Neural progenitor cell (in vitro differentiated cells): ENCODE measurements at places on chromosomes 6 and 20. TPM values are rescaled to one million over a fixed set of nuclear protein-coding genes. Genes with fewer than 3 reads are reported as not detected.

The BTNL2 gene
- not detected in 2 replicates for total RNA-seq

The TREM2 gene
- total RNA-seq = not detected in 2 replicates

DNA sequence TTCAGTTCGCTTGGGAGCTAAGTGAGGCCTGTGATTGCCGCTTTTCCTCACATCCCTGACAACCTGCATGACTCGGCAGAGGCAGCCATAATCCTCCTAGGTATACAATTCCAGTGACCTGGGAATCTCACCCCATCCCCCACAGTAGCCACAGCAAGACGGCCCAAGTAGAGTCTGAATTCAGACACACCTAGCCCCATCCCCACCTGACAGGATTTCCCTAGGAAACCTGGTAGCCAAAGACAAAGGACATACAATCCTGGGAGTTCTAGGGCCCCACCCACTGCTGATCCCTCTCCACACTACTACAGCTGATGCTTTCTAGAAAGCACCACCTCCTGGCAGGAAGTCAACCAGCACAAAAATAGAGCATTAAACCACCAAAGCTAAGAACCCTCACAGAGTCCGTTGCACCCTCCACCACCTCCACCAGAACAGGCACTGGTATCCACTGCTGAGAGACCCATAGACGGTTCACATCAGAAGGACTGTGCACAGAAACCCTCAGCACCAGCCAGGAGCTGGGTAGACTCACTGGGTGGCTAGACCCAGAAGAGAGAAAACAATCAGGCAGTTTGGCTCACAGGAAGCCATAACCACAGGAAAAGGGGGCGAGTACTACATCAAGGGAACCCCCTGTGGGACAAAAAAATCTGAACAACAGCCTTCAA, 17.9 kb upstream of the RUNX2 start:
- H3K27me3 ChIP-seq = no peaks in the 10 kb centered on the region
- H3K27ac ChIP-seq = no peak overlapping the region
- H3K4me1 ChIP-seq = no peaks in the 10 kb centered on the region
- no peak overlapping the region for H3K4me3 ChIP-seq
- no peaks in the 10 kb centered on the region for H3K36me3 ChIP-seq
- DNase-seq = no peak

- H3K36me3 ChIP-seq = no peaks in the 10 kb centered on the region
- no peaks in the 10 kb centered on the region for H3K4me1 ChIP-seq
- no peak for DNase-seq
- H3K4me3 ChIP-seq = no peak overlapping the region
Observed at GRCh38 chr6:95740157-95740556, 162.8 kb downstream of the MANEA start.

DNA sequence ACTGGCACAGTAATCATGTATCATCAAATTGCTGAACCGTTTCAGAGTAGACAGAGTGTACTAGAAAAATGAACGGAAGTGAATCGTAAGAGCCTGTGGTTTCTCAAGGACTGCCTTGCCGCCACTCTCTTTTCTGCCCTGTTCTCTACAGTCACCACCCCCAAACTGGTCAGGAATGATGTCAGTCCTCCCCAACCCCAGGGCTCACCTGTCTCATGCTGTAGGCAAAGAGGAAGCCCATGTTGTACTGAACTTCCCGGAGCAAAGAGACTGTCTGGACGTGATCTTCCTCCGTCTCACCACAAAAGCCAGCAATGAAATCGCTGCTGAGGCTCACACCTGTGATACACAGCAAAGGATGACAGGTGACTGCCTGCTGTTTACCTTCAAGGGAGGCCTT, 31.0 kb downstream of the CDK5RAP1 start:
- no peaks in the 10 kb centered on the region for H3K27me3 ChIP-seq
- DNase-seq = no peak
- H3K27ac ChIP-seq = no peak overlapping the region
- H3K4me3 ChIP-seq = no peak overlapping the region

The LPA gene
- not detected in 2 replicates for total RNA-seq
